C1 segment of cervical spinal cord (tissue), 14 donors: ENCODE measurements at places on chromosomes 6 and 20.

GRCh38 chr6:142879076-142879475, 65.9 kb downstream of the HIVEP2 start:
- no peak for DNase-seq

DNA sequence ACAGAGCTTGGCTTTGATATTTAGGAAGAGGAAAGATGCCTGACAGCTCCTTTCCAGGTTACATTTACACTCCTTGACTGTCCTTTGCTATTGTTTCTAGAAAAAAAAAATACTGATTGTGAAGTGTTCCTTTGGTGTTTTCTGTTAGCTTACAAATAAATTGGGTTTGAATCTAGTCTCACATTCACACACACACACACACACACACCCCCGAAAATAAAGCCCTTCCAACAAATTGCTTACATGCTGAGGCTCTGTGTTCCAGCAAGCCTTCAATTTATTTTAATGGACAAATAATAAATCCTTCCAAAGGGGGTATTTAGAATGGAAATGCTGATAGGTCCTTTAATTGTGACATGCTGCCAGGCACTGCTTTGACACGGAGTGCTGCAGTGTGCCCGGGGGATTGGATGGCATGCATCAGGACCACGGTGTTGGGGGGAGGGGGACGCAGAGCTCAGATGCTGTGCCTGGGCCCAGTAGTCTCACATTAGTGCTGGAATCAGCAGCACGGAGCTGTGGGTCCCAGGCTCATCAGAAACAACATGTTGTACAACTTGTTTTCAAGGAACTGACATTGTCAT, 199.9 kb downstream of the CD83 start:
- DNase-seq = no peak

DNA sequence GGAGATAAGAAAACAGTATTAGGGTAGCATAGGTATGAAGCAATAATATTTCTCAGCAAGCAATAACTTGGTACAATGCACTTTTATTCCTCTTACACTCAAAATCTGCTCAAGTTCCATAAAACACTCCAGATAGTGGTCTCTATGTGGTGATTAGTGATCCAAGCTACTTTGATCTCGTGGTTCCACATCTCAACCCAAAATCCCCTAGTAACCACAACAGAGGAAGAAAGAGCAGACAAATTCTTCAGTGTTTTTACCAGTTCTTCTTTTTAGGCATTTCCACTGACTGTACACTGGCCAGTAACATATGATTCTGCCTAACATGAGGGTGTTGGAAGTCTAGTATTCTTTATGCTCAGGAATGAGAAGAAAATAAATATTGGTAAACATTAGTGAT, 309.0 kb upstream of the PTCHD4 start:
- no peak for DNase-seq

GRCh38 chr20:22523128-22523498, 61.3 kb downstream of the FOXA2 start:
- no peak for DNase-seq

- no peak for DNase-seq
Observed at GRCh38 chr20:35320396-35321126, 28.3 kb upstream of the FAM83C start.

- DNase-seq = no peak
Observed at GRCh38 chr6:72238900-72239299, 352.6 kb downstream of the RIMS1 start.

- DNase-seq = no peak
Observed at GRCh38 chr6:89314692-89315091, 407 bp downstream of the GABRR2 start.

- no peak for DNase-seq
Observed at GRCh38 chr6:36686668-36687513, 8.4 kb downstream of the CDKN1A start.

DNA sequence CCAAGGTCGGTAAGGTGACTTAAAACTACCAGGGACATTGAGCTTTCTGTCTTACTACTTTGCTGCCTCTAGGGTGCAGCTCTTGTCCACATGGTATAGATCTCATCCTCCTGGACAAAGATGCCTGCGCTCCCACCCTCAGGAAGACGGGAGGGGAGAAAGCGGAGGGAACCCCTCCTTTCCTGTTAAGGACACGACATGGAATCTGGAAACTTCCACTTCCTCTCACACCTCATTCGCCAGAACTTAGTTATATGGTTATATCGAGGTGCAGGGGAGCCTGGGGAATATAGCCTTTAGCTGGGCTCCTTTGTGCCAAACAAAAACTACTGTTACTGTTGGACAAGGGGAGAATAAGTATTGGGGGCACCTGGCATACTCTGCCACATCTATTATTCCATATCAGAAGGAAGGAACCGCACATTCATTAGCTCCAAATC, 224.3 kb upstream of the TSHZ2 start:
- DNase-seq = no peak

- DNase-seq = no peak
Observed at GRCh38 chr20:1823450-1823844, 71.8 kb upstream of the SIRPA start.

GRCh38 chr6:129369737-129370136, 340.2 kb downstream of the ARHGAP18 start:
- no peak for DNase-seq

- no peak for DNase-seq
Observed at GRCh38 chr6:10421921-10422736, 7.3 kb upstream of the TFAP2A start.

DNA sequence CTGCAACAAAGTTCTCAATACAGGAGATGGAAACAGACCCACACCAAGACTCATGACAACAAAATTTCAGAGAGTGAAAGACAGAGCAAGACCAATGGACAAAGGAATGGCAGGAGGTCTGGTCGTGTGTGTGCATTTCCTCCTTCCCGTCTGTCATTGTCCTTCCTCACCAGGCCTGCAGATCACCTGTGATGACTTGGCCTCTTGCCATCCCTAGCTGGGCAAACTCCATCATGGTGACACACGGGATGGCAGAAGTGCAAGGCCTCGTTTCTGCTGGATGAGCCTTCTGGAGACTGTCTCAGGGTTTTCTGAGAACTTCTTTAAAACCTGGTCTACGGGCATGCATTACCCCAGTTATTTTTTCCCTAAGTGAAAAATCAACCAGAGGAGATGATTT, 49.2 kb downstream of the RPP21 start:
- DNase-seq = no peak
